Stimulated activated CD4-positive, alpha-beta T cell treated with anti-CD3 and anti-CD28 coated beads, TNF-alpha, amount 100 ng/mL, for 4 hours (primary cell): ENCODE measurements at places on chromosomes 3 and 15.

- peak; percentile 54 for DNase-seq
These were observed 1.1 kb downstream of the WDR82 start for GRCh38 chr3:52277071-52277964.

DNA sequence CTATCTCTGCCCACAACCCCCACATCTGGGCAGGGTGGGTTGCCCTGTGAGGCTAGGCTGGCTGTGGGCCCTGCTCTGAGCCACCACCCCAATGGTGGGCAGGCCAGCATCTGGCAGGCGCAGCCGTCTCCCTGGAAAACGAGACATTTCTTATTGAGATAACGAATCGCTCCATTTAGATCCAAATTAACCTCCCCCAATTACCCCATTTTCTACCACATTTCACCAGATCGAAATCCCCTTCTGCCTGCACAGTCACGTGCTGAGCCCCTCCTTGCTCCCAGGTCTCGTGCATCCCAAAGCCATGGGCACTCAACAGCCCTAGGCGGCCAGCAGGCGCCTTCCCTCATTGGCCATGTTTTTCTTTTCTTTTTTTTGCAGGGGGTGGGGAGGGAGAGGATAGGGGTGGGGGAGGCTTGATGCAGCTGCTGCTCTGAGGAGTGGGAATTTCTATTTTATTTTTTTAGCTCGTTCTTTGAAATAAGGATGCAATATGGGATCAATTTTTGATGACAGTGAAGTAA is 53.0 kb upstream of the TMEM115 start:
- DNase-seq: no peak

DNA sequence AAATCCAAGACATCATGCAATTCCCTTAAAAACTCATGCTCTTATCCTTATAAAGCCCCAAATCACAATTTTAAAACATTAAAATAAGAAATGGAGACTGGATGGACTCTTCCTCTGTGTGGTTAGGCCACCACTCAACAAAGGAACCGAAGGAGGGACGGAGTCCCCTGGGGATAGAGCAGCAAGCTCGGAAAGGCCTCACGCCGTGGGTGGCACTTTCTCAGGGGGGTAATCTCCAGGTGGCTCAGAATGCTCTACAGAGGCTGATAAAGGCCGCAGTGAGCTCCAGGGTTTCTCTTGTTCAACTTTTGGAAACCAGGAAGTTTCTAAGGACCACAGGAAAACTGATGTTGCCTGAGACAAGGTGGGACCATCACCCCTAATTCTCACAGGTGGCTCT is 23.2 kb downstream of the CCR9 start:
- no peak for DNase-seq

DNA sequence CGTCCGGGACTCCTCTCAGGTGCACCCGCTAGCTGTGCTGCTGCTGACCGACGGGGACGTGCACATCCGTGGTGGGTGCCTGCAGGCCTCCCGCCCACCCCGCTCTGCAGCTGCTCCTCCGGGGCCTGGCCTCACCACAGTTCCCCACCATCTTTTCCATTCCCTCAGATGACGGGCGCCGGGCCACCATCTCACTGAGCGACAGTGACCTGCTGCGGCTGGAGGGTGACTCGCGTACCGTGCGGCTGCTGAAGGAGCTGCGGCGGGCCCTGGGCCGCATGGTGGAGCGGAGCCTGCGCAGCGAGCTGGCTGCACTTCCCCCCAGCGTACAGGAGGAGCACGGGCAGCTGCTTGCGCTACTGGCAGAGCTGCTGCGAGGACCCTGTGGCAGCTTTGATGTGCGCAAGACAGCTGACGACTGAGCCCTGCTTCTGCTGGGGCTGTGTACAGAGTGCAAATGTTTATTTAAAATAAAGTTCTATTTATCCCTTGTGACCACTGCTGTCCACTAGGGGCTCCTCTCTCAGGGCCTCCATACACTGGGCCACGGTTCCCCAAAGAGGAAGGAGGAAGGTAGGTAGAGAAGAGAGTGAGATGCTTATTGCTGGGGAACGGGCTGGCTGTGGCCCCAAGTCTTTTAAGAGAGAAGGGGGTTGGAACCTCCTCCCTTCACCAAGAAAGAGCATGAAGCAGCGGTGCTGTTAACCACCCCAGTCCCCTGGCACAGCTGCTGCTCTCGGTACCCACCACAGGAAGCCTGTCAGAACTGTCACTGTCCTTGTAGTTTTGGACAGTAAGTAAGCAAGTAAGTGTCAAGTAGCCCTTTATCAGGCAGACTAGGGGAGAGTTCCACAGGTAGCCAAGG is 47.0 kb downstream of the DHX30 start:
- no peak for DNase-seq

DNA sequence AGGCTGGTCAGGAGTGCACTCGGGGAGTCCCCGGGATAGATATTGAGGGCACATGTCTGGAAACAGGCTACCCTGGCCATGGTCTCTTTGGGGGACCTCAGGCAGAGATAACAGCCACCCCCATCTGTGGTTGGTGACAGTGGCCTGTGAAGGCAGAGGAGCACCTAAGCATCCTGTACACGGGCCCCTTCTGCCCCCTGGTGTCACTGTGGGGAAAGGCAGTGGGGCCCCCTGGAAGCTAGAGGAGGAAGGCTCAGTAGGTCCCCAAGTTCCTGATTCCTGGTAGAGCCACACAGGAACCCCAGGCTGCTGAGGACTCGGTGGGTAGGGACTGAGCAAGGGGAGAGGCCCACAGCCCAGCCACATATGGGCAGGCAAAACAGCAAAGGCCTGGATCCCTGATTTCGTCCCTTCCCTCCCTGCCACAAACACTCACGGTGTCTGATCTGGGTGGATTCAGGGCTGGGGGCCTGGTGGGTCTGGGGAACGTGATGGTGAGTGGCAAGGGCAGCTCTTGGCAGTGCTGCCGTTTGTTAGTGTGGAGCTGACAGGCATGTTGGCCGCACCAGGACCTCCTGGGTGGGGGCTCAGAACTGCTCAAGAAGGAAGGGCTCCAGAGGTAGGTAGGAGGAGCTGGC is 14.1 kb upstream of the CXCR6 start:
- DNase-seq: peak; percentile 43

DNA sequence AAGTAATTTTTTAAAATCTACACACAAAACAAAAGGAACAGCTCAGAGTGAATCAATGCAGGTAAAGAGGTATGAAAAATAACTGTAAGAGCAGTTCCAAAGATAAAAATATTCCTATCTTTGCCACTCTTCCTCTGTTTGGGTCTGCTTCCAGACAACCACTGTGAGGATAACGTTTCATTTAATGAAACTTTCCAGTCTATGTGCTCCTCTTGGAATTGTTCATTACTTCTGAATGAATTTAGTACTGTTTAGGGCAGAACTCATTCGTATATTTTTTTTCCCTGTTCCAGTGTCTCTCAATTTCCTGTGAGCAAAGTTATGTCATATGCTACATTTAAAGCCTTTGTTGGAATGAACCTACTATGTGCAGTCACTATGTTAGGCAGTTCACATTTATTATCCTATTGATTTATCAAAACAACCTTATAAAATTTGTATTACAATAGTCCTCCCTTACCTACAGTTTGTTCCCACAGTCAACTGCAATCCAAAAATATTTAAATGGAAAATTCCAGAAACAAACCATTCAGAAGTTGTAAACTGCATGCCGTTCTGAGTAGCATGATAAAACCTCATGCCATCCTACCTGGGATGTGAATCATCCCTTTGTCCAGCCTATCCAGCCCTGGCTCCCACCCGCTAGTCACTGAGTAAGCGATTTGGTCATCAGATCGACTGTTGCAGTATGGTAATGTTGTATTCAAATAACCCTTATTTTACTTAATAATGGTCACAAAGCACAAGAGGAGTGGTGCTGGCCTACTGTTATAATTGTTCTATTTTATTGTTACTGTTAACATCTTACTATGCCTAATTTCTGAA is 98.1 kb downstream of the TMCC1 start:
- no peak for DNase-seq

DNA sequence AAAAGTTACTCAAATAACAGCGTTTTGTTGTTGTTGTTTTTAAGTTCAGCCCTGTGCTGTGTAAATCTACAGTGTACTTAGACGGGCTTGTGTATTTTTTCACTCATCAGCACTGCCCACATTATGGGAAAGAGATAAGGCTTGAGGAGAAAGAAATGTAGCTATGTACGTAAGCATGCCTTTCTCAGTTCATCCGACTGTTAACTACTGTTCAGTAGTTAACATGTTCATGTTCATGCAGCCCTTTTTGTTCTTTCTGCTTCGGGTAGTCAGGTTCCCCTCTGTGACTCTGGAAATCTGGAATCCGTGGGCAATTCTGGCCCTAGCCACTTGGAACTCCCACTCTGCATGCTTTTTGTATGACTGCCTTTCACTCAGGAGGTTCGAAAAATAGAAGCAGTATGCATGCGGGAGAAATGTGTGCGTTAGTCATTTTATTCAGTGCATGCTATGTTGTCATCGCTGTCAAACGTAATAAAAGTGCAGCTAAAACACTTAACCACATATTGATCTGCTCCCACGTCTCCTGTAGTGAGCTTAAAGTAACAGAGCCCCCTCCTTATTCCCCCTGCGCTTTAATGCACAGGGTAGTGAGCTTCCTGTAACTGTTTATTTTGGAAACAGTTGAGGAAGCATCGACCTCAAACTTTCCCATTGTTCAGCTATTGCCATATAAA is 283.1 kb upstream of the NR2F2 start:
- no peak for DNase-seq

DNA sequence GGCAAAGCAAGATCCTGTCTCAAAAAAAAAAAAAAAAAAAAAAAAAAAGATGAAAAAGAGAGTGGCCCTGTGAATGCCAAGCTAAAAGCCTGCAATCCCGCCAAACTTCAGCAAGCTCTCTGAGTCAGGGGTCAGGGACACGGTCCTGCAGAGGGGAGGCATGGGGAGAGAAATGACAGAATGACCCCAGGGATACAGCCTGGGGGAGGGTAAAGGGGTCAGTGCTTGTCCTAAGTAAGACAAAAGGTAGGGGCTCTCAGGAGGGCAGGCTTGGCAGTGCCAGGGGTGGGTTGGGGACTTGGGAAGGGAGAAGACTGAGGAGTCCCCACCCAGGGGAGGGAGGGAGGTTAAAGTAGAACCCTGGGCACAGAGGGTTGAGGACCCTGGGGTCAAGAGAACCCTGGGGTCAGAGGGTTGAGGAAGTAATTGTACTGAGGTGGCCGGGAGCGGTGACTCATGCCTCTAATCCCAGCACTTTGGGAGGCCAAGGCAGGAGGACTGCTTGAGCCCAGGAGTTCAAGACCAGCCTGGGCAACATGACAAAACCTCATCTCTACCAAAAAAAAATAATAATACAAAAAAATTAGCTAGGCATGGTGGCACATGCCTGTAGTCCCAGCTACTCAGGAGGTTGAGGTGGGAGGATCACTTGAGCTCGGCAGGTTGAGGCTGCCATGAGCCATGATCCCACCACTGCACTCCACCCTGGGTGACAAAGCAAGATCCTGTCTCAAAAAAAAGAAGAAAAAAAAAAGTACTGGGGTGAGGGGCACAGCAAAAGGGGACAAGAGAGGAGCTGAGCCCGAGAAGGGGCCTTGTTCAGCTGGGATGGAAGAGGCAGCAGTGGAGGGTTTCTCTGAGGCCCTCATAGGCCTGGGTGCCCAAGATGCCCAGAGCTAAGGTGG is 5.2 kb upstream of the SEMA3B start:
- DNase-seq: no peak

DNA sequence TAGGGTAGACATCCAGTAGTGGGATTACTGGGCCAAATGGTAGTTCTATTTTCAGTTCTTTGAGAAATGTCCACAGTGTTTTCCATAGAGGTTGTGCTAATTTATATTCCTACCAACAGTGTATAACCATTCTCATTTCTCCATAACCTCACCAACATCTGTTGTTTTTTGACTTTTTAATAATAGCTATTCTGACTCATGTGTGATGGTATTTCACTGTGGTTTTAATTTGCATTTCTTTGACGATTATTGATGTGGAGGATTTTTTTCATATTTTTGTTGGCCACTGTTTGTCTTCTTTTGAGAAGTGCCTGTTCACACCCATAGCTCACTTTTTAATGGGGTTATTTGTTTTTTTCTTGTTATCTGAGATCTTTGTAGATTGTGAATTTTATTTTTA is 125.2 kb downstream of the CFAP20DC start:
- no peak for DNase-seq

DNA sequence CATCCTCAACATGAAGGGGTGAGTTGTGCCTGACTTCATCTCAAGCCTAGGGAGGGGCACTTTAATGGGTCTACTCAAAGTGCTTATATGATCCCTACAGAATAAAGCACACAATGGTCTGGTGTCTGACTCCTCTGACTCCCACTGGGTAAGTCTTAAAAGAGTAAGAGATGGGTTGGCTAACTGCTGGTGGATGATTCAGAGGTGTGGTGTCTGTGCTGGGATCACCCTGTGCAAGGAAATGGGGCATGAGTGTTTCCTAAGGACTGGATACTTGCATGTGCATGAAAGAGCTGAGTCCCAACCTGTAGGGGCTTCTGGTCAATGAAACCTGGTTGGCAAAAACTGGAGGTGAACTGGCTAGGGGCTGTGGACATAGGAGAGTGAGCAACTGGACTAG is 158.8 kb downstream of the IL20RB start:
- no peak for DNase-seq

GRCh38 chr3:32257641-32258438 is 19.4 kb downstream of the CMTM8 start:
- no peak for DNase-seq

DNA sequence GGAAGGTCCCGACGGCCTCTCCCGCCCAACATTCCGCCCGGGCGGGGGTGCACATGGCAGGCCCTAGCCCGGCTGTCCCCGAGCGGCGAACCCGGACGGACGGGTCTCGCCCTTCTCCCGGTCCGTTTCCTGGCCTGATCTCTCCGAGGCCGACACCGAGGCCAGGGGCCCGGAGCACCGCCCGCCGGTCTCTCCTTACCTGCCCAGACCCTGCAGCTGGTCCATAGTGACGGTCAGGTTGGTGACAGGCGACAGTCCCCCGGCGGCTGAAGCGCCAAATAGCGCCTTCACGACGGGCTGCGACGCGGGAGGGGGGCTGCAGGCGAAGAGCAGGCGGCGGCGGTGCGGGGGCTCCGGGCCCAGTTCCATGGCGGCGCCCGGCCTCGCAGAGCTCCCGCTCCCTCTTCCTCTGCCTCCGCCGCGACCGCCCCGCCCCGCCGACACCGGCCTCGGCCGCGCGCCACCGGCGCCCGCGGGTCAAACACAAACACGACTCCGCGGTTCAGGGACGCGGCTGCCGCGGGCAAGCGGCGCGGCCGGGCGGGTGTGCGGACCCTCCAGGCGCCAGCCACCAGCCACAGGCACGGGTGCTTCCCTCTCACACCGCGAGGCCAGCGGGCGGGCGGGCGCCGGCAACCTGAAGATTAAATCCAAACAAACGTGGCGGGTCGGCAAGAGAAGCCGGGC is 495 bp downstream of the CDC25A start:
- no peak for DNase-seq

GRCh38 chr15:26968806-26969205 is 2.2 kb upstream of the GABRG3 start:
- DNase-seq: no peak

DNA sequence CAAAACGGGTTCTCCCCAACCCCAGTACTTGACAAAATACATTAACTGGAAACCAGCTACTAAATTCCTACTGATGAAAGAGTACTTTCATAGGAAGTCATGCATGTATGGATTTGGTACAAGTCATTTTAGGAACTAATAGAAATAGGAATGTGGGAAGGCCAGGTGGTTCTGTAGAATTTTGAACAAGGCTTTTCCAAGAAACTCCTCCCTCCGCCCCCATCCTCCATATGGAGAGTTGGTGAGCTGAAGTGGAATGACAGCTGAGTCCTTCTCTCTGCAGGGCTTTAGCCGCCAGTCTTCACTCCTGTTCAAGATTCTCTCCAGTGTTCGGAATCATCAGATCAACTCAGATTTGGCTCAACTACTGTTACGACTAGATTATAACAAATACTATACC is 33.2 kb downstream of the TUBGCP4 start:
- DNase-seq: no peak

GRCh38 chr3:197736491-197737318 is at the start of gene RUBCN:
RUBCN (minus strand) TSS chr3:197736904; CDS start chr3:197736719, 185 bp downstream.
- DNase-seq: peak; percentile 79

GRCh38 chr3:16885593-16886302 is 993 bp downstream of the PLCL2 start:
- no peak for DNase-seq
